ENCODE measurements at places on chromosomes 4 and X. TPM values are rescaled to one million over a fixed set of nuclear protein-coding genes. Genes with fewer than 3 reads are reported as not detected.

CPLX1 gene
- 0.20 TPM for total RNA-seq

PDE6B gene
- not detected for total RNA-seq

LUZP4 gene
- total RNA-seq, result not detected

WFS1 gene
- 46.7 TPM for total RNA-seq

ART3 gene
- 0.07 TPM for total RNA-seq

MND1 gene
- total RNA-seq, result 5.7 TPM

GPRIN3 gene
- 0.20 TPM for total RNA-seq

SPATA4 gene
- not detected for total RNA-seq

CPZ gene
- total RNA-seq, result not detected

BRS3 gene
- not detected for total RNA-seq

MAGEA10 gene
- total RNA-seq, result not detected

CC2D2A gene
- 4.2 TPM for total RNA-seq

CXCL6 gene
- total RNA-seq, result 0.67 TPM

RGN gene
- total RNA-seq, result 0.20 TPM

PGAM4 gene
- not detected for total RNA-seq

VCX2 gene
- total RNA-seq, result not detected

INPP4B gene
- 4.7 TPM for total RNA-seq

EPGN gene
- total RNA-seq, result not detected

CXorf49 gene
- not detected for total RNA-seq

TRIM75 gene
- not detected for total RNA-seq

DOCK11 gene
- 1.1 TPM for total RNA-seq

UGT2B10 gene
- total RNA-seq, result not detected

SRPX gene
- 164 TPM for total RNA-seq

BBS12 gene
- 1.9 TPM for total RNA-seq

LDOC1 gene
- total RNA-seq, result 15.4 TPM

TMEM156 gene
- 6.0 TPM for total RNA-seq
